Omental fat pad (tissue), 4 donors: ENCODE measurements at places on chromosomes 2 and 18. TPM values are rescaled to one million over a fixed set of nuclear protein-coding genes. Genes with fewer than 3 reads are reported as not detected.

DNA sequence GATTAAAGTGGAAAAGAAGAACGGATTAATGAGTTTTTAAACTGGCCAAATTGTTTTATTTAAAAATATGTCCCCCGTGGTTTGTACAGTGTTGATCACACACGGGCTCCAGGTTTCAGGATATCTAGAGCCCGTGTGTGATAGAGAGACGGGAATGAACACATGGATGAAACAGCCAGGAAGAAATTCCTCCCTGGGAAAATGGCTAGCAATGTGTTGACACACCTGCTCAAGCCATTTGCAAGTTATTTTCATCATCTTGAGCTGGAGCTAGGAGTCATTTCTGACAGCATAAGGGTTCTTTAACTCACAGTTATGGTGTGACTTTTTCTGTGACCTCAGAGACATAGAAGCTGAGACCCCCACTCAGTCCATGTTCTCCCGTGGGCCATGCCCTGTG is 81.6 kb downstream of the LRRFIP1 start:
- no peak for DNase-seq

- no peak for DNase-seq
These were observed 30.6 kb upstream of the SH3RF3 start for GRCh38 chr2:109098251-109098920.

DNA sequence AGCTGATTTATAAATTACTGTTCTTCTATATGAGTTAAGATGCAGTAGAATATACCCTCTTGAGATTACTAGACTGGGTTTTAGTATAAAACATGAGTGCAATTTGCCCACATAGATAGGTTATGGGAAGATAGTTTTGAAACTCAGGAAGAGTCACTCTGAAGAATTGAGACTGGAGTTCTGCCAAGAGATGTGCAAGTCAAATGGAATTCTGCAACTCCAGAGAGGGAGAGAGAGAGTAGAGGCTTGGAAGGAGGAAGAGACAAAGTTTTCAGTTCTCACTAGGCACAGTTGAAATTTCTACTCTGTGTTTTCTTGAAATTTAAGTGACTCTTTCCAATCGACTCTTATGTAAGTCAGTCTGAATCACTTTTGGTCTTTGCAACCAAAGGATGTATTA is 878.8 kb downstream of the TSN start:
- no peak for DNase-seq

DNA sequence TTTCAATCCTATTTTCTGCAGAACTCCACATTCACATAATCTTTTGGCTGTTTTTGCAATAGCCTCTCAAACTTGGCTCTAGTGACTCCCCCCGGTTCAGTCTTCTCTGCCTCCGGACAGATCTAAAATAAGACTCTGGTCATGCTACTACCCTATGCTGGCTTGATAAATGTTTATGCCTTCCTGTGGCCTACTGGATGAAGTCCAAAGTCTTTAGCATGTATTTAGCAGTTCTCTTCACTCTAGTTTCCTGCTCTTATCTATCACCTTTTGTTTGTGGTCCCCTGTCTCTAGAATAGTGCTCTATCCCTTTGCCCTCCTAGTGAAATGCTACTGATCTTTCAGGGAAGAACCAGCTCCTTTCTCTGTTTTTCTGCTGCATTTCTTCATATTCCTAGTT is 14.4 kb downstream of the ADCYAP1 start:
- no peak for DNase-seq

DNA sequence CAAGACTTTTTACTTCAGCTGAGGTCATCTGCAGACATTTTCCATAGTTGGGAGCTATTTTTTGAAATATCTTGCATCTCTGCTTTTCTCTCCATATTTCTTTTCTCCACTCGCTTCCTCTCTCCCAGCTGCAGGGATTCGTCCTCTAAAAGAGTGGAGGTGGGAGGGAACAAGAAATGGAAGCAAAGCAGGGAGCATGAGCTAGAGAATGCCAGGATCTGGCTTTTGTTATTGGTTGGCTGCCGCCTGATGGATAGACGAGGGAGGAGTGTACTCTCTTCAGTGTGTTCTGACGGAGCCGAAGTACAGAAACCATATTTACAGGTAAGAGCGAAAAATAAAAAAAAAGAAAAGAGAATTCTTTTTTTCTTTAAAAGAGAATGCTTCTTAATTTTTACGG is at the start of gene CSRNP3:
Gene CSRNP3 (plus strand): TSS at position 282 of the 400 bp plus-strand sequence. CDS start 125,368 bp downstream, outside the sequence.
- DNase-seq: no peak

- no peak for DNase-seq
These were observed 26.7 kb upstream of the ACYP2 start for GRCh38 chr2:54088719-54089118.

DNA sequence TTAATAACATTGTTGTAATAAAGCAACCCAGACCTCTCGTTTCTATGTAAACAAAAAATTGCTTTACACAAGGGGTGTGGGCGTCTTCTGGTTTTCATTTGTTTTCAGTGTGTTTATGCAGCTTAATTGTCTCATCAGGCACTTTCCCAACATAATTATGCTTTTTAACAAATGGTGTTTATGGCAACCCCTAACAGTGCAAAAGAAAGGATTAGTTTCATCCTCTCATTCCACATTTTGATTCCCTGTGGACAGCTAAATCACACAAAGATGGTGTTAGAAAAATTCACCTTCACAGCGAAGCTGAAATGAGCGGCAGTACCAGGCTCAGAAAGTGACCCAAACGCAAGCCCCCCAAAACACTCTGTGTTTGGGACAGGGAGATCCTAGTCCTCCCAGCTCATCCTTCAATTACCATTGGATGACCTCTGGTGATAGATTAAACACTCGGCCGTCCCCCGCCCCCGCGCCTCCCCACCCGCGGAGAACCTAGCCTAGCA is 724 bp downstream of the FTCDNL1 start:
- DNase-seq: no peak

DNA sequence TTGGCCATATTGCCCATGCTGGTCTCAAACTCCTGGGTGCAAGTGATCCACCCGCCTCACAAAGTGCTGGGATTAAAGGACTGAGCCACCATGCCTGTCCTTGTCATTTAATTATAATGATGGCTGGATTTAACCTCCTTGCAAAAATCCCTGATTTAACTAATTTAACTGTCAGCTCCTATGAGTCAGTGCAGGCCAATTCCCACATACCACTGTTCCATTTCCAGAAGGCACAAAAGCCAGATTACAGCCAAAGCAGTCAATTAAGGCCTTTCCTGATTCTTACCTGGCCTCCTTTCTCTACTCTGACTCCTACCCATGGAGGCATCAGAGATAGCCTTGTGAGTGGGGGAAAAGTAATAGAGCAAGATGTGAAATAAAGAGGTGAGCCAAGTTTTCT is 12.3 kb upstream of the SLC35F5 start:
- no peak for DNase-seq

DNA sequence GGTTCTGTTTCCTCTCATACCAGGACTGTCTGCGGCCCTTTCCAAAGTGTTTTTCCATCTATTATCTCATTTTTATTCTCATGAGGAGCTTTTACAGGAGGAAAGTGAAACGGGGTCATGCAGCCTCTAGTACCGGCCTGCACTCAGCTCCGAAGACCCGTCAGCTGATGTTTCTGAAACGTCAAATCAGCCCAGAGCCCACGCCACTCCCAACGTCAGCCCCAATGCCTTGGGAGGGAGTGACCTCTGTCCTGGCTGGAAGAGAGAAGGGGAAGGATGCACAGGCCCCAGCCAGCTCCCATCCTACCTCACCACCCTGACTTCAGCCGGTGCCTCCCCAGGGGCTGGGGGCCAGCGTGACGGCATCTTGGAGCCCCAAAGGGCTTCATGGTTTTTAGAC is 58.5 kb downstream of the ADCY3 start:
- DNase-seq: no peak

DNA sequence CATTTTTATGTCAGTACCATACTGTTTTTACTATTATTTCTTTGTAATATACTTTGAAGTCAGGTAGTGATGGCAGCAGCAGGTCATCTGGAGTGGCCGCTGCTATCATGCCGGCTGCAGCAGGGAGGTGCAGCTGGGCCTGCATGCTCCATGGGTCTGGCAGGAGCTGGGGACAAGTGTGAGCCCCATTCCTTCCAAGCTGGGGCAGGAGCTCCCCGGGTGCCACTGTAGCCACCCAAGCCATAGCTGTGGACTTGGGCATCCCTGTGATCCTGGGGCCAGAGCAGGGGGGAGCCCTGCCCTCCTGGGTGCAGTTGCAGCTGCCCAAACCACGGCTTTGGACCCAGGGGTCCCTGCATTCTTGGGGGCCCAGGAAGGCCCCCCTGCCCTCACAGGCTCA is 59.2 kb downstream of the CSRNP3 start:
- DNase-seq: no peak

DNA sequence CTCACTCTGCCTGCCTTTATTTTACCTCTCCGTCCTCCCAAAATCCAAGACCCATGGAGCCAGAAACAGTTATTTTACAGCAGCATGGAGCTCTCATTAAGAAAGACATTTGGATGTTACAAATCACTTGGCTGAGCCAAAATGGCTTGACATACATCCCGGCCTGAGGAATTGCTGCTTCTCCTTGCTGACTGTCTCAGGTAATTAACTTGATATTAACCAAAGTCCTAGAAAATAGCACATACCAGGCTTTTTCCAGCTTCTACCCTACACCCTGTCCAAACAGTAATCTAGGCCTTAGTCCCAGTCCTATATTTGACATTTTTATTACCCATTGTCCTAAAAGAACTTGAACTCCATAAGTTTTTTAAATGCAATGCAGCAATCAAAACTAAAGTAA is 205.0 kb downstream of the TMX3 start:
- DNase-seq: no peak

DNA sequence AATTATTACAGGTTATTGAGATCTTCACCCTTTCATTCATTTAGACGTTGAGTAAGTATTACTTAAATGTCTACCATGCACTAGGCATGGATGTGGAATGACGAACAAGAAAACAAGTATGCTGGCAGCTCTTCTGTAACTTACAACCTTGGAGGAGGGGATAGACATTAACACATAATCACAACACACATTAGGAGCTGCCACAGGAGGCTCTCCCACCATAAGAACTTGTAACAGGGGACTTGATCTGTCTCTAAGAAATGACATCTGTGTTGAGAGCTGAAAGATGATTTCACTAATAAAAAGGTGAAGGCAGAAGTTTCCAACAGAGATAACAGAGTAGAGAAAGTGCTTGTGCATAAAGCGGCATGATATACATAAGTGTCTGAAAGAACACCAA is 384.7 kb upstream of the ZEB2 start:
- DNase-seq: no peak

GRCh38 chr2:142533177-142533576 is 344.3 kb upstream of the KYNU start:
- DNase-seq: no peak

- DNase-seq: no peak
These were observed 72.0 kb upstream of the RAB6C start for GRCh38 chr2:129907256-129907998.

DNA sequence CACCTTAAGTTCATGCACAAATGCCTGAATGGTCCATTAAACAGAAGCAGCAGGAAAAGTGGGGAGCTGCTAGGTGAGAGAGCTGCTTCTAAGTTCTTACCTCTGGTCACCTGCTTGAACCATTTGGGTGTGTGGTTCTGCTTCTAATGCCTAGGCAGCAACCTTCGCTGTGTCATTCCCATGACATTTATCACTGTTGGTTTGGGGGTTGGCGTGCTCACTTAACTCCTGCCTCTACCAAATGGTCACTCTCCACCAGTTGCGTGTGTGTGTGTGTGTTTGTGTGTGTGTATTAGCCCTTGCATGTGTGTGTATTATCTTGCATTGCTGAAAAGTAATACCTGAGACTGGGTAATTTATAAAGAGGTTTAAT is 56.2 kb downstream of the NCAPH start:
- DNase-seq: no peak

DNA sequence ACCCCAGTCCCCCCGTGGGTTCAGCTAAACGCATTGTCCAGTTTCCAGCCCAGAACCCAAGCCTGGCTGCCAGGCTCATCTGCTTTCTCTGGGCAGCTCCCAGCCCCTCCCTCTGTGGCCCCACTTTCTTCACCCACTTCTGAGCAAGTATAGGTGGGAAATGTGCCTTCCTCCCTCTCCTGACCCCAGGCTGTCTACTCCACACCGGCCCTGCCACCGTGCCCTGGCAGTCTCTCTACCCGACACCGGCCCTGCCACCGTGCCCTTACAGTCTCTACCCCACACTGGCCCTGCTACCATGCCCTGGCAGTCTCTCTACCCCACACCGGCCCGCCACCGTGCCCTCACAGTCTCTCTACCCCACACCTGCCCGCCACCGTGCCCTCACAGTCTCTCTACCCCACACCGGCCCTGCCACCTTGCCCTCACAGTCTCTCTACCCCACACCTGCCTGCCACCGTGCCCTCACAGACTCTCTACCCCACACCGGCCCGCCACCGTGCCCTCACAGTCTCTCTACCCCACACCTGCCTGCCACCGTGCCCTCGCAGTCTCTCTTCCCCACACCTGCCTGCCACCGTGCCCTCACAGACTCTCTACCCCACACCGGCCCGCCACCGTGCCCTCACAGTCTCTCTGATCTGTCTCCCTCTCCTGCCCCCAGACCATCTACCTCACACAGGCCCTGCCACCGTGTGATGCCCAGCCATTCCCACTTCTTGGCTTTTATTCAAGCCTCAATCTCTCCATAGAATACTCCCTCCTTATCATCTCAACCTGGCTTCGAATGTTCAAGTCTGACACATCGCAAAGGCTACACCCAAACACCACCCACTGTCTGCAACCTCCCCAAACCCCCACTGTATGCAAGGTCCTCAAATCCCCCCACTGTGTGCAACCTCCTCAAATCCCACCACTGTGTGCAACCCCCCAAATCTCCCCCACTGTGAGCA is 108.9 kb downstream of the TPO start:
- no peak for DNase-seq

GRCh38 chr2:81097361-81097760 is 792.8 kb upstream of the LRRTM1 start:
- DNase-seq: no peak

DNA sequence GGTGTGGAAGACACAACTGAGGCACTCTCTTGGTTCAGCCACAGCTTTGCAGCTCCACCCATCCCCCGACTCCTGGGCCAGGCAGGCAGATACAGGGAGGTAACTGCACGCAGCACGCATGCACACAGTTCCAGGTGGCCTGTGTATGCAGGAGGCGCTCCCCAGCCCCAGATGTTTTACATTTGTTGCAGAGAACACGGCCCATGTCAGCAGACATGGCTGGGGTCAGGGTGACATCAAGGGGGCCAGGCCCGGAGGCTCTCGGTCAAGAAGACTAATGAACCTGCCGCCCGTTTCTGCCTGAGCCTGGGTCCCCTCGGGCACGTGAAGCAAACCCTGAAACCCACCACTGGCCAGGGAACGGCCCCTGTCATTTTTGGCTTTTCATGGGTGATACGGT is 57.3 kb downstream of the TWIST2 start:
- DNase-seq: no peak

- no peak for DNase-seq
These were observed 89.8 kb upstream of the NFATC1 start for GRCh38 chr18:79305911-79306310.

GRCh38 chr18:43161528-43161927 is 46.0 kb upstream of the RIT2 start:
- no peak for DNase-seq

SYT4 gene
- total RNA-seq: 18.5 TPM

CD207 gene
- 0.47 TPM for total RNA-seq

MYL1 gene
- not detected for total RNA-seq

DSG3 gene
- total RNA-seq: not detected

ADRA2B gene
- 1.2 TPM for total RNA-seq

LYG2 gene
- total RNA-seq: not detected

MALL gene
- total RNA-seq: 17.1 TPM

ERFE gene
- not detected for total RNA-seq

TM4SF20 gene
- not detected for total RNA-seq
